ENCODE measurements at places on chromosomes 1 and 21.

DNA sequence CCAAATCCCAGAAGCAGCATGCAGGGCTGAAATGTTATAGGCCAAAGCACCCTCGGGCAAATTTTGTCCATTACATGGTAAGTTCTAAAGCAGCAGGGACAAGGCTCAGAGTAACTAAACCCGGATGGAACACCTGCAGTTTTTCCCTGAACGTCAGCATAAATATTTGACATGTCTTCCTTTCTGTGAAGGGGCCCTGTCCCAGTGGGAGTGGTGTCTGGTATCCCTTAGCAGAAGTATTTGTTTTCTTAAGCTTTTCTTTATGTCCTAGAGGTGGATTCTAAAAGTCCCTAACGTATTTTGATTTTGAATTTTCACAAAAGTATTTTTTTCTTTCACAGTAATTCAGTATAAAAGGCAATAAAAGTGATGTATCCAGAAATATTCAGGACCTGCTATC is 223.9 kb downstream of the ST6GALNAC3 start:
- no peak for DNase-seq

GRCh38 chr1:165068741-165069140 is 287.8 kb downstream of the LMX1A start:
- no peak for DNase-seq

DNA sequence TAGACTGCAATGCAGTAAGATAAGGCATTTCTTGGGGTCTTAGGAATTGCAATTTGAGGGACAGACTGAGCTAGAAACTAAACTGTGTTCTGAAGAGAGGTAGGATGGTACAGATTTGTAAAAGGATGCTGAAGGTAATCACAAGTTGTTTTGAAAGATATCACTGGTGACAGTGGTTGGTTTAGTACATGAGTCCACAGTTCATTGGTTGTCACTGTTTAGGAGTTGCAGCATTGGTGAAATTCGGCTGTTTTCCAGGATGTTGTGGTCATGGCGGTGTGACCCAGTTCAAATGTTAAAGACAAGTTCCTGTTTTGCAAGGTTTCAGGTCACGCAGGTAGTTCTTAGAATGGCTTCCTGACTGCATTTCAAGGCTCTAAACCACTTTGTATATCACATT is 292.8 kb upstream of the B3GALT2 start:
- no peak for DNase-seq

DNA sequence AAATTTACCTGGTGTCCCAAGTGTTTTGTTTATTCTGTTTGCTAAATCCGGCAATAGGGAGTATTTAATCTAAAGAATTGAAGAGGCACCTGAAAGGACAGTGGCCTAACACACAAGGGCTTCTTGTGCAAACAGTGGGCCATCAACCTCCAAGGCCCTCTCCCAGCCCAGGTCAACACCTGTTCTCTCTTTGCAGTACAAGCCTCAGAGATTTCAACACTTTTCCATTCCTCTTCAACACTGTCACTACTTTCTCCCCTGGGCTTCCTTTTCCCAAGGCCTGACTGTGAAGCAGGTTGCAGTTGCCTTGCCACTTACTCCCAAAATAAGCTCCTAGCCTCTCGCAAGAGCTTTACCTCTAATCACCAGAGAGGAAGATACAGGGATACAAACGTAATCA is 3.2 kb upstream of the SNAPIN start:
- DNase-seq, result no peak

DNA sequence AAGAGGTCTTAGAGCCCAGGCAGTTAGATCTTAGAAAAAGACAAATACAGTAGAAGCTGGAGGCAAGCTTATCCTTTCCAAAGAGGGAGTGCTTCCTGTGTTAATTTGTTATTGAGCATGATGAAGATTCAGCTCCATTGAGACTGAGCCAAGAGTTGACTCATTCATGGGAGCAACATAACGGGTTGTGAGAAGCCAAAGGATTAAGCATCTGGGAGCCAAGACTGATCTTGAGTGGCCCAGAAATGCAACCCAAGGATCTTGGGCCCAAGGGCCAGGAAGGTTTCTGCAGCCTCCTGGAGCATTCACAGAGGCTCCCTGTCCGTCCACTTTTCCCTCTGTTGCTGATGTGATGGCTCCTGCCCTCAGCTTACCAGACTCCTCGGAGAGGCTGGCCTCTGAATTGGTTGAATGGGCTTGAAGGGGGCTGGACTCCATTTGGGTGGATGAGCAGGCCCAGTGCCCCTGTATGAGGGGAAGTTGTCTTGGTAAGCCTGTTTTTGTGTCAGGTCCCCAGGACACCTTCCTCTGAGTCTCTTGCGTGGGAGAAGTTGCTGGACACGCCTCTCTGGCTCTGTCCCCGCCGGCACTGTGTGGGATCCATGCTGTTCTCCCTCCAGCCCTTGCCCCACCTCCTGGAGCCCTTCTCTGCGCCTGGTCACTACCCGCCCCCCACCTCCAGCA is 42.4 kb downstream of the PDE9A start:
- no peak for DNase-seq

- no peak for DNase-seq
Measured at GRCh38 chr1:212621043-212621948, 12.7 kb downstream of the ATF3 start.

DNA sequence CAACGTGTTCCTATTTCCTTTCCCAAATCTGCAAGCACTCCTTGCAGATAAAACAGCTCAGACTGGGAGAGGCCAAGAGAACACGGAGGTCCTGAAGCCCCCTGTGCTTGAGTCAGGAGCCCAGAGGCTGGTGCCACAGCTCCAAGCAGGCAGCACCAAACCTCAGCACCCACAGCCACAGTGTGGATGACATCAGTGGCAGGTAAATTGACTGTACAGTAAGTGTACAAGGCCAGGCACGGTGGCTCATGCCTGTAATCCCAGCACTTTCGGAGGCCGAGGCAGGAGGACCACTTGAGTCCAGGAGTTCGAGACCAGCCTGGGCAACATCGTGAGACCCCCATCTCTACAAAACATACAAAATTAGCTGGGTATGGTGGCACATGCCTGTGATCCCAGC is 1.9 kb upstream of the COL6A1 start:
- DNase-seq, result no peak

GRCh38 chr1:1427106-1427819 is 6.2 kb upstream of the ANKRD65 start:
- peak; percentile 52 for DNase-seq

GRCh38 chr21:43297989-43298388 is 128.9 kb downstream of the SIK1 start:
- DNase-seq, result no peak
